Naive B cell (primary cell): ENCODE measurements at places on chromosomes 2 and 18.

- no peaks in the 10 kb centered on the region for H3K27me3 ChIP-seq
- peaks cover 9% of the 10 kb centered on the region for H3K36me3 ChIP-seq
- no peak for DNase-seq
- H3K4me3 ChIP-seq = no peak overlapping the region
- H3K4me1 ChIP-seq = no peaks in the 10 kb centered on the region
These were observed 626.2 kb upstream of the CDH7 start for GRCh38 chr18:65124633-65125032.

DNA sequence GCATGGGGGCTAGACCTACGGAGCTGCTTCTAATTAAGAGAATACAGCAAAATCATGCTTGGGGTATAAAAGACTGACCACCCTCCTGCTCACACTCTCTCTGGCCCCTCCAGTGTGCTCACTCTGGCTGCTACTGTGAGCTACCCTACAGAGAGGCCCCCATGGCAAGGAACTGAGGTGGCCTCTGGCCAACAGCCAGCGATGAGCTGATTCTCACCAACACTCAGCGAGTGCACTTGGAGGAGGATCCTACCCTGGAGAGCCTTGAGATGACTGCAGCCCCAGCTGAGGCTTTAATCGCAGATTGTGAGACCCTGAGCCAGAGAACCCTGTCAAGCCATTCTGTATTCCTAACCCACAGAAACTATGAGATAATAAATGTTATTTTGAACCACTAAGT is 88.2 kb downstream of the GFPT1 start:
- no peaks in the 10 kb centered on the region for H3K4me1 ChIP-seq
- DNase-seq = no peak
- H3K27me3 ChIP-seq = peaks cover 18% of the 10 kb centered on the region
- H3K27ac ChIP-seq = no peak overlapping the region

GRCh38 chr2:223041527-223042109 is 10.4 kb upstream of the KCNE4 start:
- H3K36me3 ChIP-seq = no peaks in the 10 kb centered on the region
- H3K27me3 ChIP-seq = no peaks in the 10 kb centered on the region
- no peaks in the 10 kb centered on the region for H3K4me1 ChIP-seq
- H3K27ac ChIP-seq = no peak overlapping the region
- no peak overlapping the region for H3K4me3 ChIP-seq
- no peak for DNase-seq

DNA sequence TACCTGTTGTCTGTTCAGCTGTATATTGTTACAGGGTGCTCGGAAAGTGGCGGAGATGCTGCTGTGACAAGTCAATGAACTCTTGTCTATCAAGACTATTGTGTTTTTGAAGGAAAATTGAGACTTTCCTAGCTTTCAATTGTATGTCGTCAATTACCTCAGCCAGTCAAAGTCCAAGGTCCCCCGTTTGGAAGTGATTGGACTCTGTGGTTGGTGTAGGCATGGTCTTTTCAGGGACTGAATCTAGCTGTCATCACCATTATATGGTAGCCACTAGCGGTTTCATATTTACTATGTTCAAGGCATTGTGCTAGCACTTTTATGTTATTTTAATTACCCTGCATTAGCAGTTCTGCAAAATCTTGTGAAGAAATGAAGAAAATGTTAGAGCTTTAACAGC is 54.9 kb downstream of the XRCC5 start:
- H3K4me3 ChIP-seq = no peak overlapping the region
- H3K27ac ChIP-seq = no peak overlapping the region
- H3K27me3 ChIP-seq = no peaks in the 10 kb centered on the region
- peaks cover 13% of the 10 kb centered on the region for H3K36me3 ChIP-seq

- peaks cover 15% of the 10 kb centered on the region for H3K27me3 ChIP-seq
- no peak overlapping the region for H3K4me3 ChIP-seq
- H3K4me1 ChIP-seq = no peaks in the 10 kb centered on the region
- no peak for DNase-seq
- H3K36me3 ChIP-seq = no peaks in the 10 kb centered on the region
- H3K27ac ChIP-seq = no peak overlapping the region
These were observed 570.1 kb downstream of the PLCL1 start for GRCh38 chr2:198374375-198375082.
